ENCODE measurements at places on chromosomes 3 and 15. TPM values are rescaled to one million over a fixed set of nuclear protein-coding genes. Genes with fewer than 3 reads are reported as not detected.

GRCh38 chr3:152742368-152743347, 92.3 kb upstream of the P2RY1 start:
- no peak for DNase-seq

DNA sequence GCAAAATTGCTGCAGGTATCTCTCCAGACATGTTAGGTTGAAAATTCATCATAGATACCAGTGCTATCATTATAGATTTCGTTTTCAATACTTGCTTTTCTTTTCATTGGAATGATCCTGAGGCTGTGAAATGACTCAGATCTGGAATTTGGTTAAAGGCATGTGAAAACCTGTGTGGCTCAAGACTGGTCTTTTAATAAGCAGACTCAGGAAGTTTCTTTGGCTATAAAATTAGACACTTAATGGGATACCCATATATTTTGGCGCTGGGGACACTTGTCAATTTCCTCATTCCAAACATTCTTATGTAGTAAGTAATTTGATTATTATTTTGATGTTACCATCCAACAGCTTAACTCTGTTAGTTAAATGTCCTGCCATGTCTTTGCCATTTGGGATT, 1041.1 kb upstream of the GBE1 start:
- no peak for DNase-seq

DNA sequence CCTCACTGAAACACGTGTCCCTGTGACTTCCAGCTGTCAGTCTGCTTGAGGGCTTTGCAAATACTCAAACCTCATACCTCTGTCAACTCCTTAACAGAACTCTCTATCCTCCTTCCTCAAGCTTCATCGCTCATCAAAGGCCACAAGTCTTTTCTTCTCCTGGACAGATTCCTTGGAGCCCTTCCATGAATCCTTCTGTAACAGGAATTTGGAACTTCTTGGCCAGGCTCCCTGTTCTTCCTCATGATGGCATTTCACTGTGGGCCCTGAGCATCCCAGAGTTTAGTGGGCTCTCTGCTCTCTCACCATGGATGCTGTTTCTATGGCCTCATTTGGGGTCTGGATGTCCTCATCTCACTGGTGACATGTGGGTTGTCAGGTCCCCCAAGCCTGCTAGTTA, 105.0 kb upstream of the TLE3 start:
- no peak for DNase-seq

GRCh38 chr3:176650478-176650877, 546.8 kb downstream of the TBL1XR1 start:
- no peak for DNase-seq

DNA sequence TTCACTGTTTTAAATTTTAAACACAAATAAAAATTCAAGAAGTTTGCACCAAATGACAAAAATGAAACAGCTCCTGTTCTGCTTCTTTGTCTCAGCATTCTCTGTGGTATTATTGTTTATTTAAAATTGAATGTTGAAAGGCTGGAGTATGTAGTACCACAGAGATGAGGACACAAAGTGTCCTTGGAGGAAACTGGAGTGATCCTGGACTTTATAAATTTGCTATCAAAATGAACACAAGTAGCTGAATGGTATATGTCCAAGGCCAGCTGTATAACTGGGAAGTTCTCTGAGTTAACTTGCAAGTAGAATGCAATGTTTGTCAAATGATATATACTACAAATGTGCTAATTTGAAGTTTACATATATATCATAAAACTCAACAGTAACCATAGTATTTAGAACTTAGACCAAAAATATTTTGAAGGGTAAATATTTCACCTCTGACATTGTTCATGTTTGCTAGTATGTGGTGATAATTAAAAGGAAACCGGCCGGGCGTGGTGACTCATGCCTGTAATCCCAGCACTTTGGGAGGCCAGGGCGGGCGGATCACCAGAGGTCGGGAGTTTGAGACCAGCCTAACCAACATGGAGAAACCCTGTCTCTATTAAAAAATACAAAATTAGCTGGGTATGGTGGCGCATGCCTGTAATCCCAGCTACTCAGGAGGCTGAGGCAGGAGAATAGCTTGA, 12.3 kb downstream of the BTLA start:
- no peak for DNase-seq

ASB14 gene
- total RNA-seq = not detected
